Glutamatergic neuron (in vitro differentiated cells): ENCODE measurements at places on chromosomes 2 and 18.
A peak's percentile ranks its signal among the peaks of the same experiment; 100 is the strongest.

DNA sequence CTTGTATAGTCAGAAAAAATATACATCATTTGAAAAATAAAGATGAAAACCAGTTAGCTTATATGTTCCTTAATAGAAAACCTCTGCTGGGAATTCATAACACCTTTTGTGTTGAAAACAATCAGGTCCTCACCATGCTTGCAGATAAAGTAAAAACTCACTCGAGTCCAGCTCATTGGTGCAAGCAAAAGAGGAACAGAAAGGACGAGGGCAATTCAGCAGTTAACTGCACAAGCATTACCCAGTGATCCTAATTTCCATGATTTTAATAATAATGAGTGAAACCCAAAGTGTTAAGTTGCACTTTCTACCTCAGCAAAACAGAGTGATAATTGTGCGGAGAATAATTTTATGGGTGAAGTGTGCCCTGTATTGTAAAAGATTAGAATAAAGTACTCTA lies 839.9 kb downstream of the BCL11A start:
- DNase-seq, result no peak

DNA sequence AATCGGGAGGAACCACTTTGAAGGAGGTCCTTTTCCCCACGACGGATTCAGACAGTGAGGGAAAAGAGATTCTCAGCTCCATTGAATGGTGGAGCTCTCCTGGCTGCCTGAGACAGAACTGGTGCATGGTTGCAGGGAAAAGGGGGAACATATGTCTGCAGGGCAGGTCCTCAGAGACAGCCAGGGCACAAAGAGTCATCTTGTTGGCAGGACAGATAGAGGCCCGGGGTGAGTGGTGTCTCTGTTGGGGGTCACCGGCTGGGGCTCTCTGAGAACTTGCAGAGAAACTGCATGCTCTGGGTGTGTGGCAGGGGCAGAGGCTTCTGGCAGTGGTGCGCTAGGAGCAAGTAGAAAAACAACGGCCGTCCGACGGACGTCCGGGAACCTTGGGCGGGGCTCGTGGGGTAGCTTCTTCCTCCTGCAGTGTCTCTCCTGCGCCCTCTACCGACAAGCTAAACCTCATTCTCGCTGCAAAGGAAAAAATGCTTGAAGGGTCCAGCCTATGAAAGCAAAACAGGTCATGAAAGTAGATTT lies 94.3 kb downstream of the CDCA7 start:
- DNase-seq, result peak; percentile 91

DNA sequence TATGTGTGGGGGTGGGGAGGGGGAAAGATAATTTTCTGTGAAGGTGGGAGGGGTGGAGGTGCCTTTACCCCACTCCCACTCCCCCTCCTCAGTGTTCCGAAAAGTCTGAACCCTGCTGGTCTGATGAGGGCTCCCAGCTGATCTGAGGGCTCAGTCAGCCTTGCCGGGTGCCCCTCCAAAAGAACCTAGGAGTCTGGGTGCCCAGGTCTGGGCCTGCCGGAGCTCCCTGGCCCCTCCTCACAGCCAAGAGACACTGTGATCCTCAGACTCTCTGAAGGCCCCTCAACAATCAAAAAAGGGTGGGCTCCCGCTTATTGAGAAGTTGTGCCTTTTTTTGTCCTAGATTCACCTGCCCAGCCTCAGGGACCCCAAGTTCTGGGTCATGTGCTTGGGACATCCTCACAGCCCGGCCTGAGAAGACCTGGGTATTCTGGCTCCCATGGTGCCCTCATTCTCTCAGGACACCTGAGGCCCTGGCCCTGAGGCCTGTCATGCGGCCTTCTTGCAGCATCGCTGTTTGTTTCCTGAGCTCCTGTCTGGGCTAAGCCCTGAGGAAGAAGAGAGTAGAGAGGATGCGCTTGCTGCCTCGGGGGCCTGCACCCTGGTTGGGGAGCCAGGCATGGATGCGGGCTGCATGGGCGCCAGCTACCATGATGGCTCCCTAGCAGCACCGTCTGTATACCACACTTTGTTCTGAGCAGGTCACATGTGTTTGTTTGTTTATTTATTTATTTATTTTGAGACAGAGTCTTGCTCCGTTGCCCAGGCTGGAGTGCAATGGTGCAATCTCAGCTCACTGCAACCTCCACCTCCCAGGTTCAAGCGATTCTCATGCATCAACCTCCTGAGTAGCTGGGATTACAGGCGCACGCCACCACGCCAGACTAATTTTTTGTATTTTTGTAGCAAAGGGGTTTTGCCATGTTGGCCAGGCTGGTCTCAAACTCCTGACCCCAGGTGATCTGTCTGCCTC lies 44.0 kb downstream of the SDC1 start:
- peak; percentile 7 for DNase-seq

DNA sequence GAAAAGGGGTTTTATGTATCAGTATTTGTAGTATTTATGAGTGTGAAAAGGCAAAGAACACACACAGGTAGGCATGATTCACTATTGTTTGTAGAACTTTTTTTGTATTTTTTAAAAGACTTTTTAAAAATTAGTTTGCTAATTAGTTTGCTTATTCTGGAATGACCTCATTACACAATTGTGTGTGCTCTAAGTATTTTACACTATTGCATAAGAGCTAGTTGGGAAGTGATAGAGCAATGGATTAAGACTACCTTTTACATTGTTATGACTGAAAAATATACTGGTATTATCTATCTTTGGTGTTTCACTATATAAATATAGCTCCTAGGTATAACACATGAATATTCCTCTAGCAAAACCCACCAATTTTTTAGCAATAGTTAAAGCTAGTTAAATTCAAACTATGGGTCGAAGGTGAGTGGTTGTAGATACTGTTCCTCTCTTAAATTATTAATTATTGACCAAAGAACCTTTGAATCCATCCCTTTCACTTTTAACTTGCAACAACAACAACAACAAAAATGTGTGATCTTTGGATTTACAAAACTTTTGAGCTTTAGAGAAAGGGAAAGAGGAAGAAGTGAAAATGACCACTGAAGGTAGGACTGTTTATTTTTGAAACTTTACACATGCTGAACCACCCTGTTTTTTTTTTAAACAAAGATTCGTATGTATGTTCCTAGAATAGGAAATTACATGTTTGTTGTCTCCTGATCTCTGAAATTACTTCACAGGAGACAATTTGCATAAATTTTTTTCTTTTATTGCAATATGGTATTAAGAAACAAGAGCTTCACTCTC lies 18.7 kb downstream of the ITPRID2 start:
- no peak for DNase-seq

DNA sequence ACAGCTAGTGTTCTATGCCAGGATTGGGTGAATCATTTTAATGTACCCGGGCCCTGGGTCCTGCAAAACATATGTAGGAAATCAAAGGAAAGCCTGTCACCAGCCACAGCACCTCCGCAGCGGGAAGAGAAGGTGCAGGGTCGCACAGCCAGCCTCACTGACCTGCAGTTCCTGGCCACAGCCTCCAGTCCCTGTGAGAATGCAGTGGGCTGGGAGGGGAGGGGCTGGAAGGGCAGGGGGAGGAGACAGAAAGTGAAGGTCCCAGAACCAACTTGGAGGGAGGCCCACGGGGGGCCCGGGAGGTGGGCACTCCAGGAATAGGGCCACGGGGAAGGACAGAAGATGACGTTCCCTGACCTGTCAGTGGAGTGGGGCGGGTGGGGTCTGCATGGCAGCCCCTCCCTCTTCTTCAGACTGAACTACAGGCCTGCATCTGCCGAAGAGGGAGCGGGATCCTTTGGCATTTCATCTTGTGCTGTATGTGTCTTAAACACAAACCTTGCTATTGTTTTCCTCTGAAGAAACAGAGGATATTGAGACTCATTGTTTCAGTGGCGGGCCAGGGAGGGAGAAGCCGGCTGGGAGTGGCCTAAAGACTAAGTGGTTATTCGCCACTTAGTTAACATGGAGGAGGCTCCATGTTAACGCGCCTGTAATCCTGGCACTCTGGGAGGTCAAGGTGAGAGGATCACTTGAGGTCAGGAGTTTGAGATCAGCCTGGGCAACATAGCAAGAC lies 7.5 kb downstream of the MAL start:
- no peak for DNase-seq

DNA sequence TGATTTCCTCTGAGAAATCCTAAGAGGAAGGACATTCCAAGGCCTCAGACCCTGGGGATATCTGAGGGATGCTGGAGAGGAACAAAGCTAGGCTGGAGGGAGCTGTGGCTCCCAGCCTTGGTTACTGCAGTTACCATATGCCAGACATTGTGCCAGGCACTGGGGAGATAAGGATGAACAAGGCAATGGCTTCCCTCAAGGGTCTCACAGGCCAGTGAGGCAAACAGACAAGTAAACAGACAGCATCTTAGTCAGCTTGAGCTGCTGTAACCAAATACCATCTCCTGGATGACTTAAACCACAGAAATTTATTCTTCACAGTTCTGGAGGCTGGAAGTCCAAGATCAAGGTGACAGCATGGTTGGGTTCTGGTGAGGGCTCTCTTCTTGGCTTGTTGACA lies 91.8 kb downstream of the SKA1 start:
- DNase-seq, result no peak

GRCh38 chr2:241157841-241158545 lies 7.7 kb downstream of the PPP1R7 start:
- DNase-seq, result no peak

DNA sequence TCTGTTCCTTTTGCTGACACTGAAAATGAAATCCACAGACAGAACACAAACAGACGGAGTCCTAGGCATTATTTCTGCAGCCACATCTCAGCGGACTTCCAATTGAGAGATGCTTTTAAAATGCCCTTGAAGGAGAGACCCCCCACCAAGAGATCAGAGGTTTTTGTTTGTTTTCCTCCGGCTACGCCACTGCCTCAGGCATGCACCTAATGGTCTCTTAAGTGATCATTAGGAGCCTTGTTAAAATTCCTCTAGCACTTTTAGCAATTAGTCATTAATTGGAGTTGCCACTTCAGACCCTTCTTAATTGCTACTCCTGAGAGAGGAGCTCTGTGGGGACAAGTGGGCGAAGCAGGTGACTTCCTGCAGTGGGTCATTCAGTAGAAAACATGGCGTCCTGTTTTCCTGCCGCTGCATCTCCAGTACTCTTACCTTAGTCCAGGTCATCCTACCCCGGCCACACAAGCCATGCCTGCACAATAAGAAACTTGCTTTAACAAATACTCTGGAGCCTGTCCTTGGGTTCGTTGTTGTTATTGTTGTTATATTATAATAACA lies 257.7 kb upstream of the CHAC2 start:
- DNase-seq, result peak; percentile 47

- DNase-seq, result no peak
Observed at GRCh38 chr2:142693171-142693950, 184.1 kb upstream of the KYNU start.

- DNase-seq, result no peak
Observed at GRCh38 chr2:220789961-220790360, 782.1 kb downstream of the EPHA4 start.

DNA sequence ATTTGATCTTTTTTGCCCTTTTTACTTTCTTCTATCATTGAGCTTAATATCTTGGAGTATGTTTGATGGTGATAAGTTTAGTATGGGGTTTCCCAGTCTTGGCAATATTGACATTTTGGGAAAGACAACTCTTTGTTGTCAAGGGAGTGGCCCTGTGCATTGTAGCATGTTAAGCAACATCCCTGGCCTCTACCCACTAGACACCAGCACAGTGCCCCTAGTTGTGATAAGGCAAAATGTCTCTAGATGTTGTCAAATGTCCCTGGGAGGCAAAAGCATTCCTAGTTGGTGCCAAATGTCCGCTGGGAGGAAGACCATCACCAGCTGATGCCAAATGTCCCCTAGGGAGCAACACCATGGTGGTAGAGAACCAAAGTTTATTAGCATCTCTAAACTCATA lies 28.2 kb downstream of the GULP1 start:
- no peak for DNase-seq
